Pons (tissue), 1 donor: ENCODE measurements at places on chromosomes 7 and 10.

DNA sequence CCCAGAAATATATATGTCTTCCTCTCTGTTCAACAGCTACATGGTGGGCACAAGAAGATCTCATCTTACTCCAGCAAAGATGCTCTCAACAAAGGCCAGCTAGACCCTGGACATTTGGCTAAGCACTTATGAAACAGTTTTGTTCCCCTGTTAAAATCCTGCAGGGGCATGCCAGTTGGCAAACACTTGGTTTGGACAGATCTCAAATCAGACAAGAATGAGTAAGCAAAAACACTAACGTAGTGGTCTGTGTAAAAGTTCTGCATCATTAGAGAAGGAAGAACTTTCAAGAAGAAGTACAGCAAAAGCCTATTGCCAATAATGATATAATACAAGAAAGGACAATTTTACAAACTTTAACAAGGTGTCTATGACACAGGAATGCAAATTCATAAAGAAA is 125.6 kb downstream of the CALN1 start:
- no peak for DNase-seq

DNA sequence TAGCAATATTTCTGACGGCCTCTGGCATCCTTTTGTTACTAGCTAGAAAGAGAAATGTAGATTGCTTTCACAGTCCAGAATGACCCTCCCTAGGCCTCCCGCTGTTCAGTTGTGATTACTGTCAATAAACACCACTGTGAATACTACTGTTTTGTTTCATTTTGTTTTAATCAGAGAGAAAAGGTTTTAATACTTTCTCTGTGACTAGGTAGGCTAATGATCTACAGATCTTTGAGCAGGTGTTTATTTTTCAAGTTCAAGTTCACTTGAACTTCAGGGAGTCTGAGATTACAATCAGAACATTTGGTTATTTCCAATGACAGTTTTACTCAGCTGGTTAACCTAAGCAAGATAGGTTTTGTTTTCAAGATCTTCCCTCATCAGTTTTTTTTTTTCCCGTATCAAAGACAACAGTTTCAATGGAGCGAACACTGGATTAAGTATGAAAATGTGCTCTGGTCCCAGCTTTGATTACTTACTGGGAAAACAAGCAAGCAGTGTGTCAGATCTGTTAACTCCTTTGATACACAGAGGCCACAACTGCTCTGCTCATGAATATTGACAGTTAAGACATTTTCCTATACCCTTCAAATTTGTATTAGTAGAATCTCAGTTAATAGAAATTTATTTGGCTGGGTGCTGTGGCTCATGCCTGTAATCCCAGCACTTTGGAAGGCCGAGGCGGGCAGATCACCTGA is 34.8 kb downstream of the VKORC1L1 start:
- DNase-seq = no peak

- no peak for DNase-seq
These were observed 190.4 kb upstream of the PLXNA4 start for GRCh38 chr7:132766660-132767059.

GRCh38 chr7:104998040-104998752 is 15.8 kb upstream of the KMT2E start:
- DNase-seq = no peak

- no peak for DNase-seq
These were observed 53.5 kb downstream of the GLI3 start for GRCh38 chr7:42183547-42183946.

DNA sequence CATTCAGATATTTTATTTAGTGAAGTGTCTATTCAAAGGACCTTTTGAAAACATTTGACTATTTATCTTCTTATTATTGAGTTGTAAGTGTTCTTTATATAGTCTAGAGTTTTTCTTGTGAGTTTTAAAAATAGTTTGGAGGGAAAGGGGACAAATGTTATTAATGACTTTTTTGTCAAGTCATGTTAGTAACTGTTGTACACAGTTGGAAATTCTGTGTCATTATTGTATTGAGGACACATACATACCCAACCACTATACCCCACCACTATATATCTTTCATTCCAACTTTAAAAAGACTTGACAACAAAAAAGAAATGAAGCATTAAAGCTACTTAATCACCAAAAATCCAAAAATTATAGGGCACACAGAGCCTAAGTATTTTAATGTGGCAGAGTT is 53.2 kb upstream of the OIT3 start:
- no peak for DNase-seq

DNA sequence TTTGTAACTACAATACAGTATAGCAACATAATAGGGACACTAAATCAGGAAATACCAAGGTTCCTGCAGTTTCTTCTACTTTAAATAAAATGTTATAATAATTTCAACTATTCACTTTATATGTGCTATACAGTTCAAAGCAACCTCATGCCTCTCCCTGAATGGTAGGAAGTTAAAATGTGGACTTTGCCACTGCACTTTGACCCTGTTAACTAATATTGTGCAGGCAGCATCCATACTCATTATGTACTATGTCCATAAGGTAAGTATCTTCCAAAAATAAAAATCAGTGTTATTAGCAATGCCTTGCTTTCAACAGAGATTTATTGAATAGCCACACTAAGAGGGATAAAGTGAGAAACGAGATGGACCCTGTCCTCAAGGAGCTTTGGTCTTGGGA is 4.8 kb downstream of the STEAP4 start:
- no peak for DNase-seq

- no peak for DNase-seq
These were observed 96.2 kb downstream of the C10orf105 start for GRCh38 chr10:71623098-71623985.

- no peak for DNase-seq
These were observed 44.0 kb downstream of the PRKCQ start for GRCh38 chr10:6536102-6536501.

DNA sequence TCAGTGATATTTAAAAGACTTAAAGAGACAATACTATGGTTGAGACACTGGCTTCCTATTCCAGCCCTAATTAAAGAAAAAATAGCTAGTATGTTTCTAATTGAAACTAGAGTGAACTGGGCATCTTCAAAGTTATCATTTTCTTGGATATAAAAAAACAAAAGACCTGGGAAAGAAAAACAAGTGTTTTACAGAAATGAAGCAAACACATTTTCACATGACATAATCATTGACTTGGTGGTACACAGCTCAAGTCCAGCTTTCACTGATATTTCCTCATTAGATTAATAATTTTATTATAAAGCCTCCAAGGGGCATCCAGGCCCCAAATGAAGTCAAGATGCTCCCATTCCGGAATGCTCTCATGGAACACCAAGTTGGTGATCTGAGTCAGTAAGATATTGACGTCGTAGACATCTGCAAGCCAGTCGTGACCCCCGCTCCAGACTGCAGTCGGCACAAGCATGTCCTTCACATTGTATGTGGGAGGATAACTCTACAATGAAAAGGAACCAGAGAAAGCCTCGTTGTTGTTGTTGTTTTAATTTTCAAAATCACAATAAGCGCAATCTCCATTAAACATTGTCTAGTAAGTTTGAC is 7.5 kb upstream of the CH25H start:
- no peak for DNase-seq

DNA sequence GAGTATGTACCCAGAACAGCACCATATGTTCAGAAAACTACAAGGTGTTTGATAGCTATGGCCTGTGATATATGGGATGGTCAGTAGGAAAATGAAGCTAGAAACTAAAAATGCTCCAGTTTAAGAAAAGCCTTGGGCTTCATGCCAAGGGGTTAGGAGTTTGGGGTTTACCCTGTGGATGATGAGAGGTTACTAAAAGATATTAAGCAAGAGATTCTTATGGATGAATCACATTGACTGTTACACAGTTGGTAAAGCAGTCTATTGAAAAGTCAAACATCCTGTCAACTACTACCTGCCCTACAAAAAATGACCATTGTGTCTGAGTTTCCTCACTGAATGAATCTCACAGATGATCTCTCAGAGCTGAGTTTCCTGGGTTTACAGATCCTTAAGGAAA is 166.2 kb upstream of the INHBA start:
- DNase-seq = no peak

DNA sequence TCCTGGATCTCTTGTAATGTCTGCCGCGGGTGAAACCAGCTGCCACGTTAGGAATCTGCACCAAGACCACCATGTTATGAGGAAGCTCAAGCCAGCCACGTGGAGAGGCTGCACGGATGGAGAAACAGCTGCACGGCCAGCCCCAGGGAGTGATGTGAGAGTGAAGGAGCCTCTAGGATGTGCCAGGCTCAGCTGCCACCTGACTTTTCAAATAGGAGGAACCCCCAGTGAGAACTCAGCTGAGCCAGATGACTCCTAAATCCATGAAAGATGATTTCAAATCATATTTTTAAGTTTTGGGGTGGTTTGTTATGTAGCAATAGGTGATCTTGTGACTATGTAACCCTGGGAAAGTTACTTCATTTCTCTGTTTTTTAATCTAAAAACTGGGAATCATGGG is 71.7 kb downstream of the PRKAG2 start:
- DNase-seq = no peak

DNA sequence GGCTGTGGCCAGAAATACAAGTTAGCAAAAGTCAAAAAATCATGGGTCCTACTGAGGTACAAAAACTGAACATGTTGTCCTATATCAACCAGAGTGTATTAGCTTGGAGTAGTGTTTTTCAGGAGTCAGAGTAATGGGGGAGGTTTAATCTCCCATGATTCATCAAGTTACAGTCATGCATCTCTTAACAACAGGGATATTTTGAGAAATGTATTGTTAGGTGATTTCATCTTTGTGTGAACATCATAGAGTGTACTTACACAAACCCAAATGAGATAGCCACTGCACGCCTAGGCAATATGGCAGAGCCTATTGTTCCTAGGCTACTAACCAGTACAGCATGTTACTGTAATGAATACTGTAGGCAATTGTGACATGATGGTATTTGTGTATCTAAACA is 14.9 kb upstream of the TES start:
- DNase-seq = no peak

DNA sequence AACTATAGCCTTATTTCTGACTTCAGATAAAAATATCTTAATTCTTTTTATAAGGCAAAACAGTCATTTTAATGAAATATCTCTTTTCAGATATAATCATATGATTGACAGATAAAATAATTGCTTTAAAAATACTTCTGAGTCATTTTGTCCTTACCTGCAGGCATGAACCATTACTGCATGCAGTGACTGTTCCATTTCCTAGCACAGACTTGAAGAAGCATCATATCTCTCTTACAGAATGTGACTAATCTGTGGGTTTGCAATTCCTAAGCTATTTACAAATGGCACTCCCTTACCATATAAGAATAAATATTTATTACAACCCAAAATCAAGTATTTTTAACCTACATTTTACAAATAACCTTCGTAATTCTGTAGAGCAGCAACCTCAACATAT is 120.7 kb downstream of the SRPK2 start:
- peak; percentile 44 for DNase-seq

GRCh38 chr10:78960316-78960800 is 108.4 kb upstream of the ZMIZ1 start:
- peak; percentile 79 for DNase-seq
